ENCODE measurements at places on chromosomes 7 and 10. TPM values are rescaled to one million over a fixed set of nuclear protein-coding genes. Genes with fewer than 3 reads are reported as not detected.
A peak's percentile ranks its signal among the peaks of the same experiment; 100 is the strongest.

BBS9 gene
- total RNA-seq, result 13.7 TPM

FAS gene
- total RNA-seq, result 3.7 TPM

PNLIPRP1 gene
- total RNA-seq, result not detected

SEMA3A gene
- 1.9 TPM for total RNA-seq

HDAC9 gene
- 39.6 TPM for total RNA-seq

SORCS3 gene
- 0.03 TPM for total RNA-seq

DNA sequence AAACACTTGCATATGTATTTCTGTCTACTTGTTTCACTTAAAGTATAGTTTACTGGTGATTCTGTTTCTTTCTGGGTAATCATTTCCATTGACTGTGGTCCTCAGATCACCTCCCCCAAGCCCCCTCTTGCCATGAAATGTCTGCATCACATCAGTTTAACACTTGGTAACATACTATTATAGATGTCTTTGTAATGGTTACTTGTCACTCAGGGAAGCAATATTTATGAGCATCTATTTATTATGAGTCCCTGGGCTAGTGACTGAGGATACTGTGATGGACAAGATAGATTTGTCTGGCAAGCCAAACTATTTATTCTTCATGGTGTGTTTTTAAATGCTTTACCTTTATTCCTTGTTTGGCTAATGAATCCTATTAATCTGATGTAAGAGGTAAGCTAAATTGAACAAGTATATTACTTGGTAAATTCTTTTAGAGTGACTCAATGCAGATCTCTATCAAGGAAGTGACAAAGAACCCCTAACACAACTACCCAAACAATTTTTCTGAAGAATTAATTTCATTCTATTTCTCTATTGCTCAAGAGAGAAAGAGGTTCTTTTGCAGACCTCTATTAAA lies 270.9 kb downstream of the RELN start:
- no peak for DNase-seq
- no peak overlapping the region for H3K4me3 ChIP-seq
- H3K27me3 ChIP-seq, result no peaks in the 10 kb centered on the region

- no peak for DNase-seq
- H3K36me3 ChIP-seq, result no peaks in the 10 kb centered on the region
- H3K27ac ChIP-seq, result no peak overlapping the region
- no peaks in the 10 kb centered on the region for H3K4me1 ChIP-seq
- H3K27me3 ChIP-seq, result peaks cover 35% of the 10 kb centered on the region
- no peak overlapping the region for H3K4me3 ChIP-seq
Observed at GRCh38 chr7:45106-46090, 147.0 kb upstream of the FAM20C start.

DNA sequence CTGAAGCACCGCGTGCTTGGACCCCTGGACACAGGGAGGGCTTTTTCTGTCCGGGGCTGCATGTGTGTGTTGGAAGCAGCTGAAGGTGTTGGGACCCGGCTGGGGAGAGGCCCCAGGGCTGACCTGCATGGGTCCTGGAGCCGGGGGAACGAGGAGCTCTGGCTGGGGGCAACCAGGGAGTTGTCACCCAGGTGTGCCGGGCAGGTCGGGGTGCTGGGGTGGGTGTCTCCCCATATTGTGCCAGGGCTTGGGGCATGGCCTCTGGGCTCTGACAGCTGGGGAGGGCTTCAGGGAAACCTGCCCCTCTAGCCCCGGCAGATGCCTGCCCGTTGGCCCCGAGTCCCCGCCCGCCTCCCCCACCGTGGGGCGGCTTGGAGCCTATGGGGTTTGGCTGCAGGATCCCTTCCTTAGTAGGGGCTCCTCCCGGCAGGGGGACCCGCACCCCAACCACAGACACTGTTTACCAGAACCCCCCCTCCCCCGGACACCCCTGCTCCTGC lies 42.3 kb downstream of the UNCX start:
- no peak overlapping the region for H3K4me3 ChIP-seq
- H3K27ac ChIP-seq, result no peak overlapping the region
- no peaks in the 10 kb centered on the region for H3K36me3 ChIP-seq
- no peak for DNase-seq
- H3K4me1 ChIP-seq, result no peaks in the 10 kb centered on the region

DNA sequence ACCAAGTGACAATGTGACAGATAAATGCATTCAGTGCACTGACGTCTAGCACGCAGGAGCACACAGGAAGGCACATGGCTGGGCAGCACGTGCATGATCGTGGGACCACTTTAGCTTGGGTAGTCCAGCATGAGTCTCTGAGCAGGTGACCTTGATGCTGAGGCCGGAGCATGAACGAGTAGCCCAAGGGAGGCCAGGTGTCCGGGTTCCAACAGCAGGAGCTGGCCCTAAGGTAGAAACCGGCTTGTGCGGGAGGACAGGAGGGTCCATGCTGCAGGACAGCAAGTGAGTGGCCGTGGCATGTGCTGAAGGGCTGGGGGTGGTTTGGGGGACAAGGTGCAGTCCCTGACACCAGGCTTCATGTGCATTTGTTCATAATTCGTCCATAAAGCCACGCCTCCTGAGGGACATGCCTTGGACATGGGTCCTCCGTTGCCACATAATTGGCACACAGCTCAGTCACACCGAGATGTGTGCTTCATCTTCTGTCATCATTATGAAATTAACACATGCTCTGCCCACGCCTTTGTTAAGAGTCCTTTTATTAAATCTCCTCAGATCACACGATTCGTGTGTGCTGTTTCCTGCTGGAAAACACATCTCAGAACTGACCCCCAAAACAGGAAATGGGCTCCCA lies 3.1 kb upstream of the STK32C start:
- no peaks in the 10 kb centered on the region for H3K27me3 ChIP-seq
- H3K4me3 ChIP-seq, result no peak overlapping the region
- no peak for DNase-seq
- peaks cover 22% of the 10 kb centered on the region for H3K4me1 ChIP-seq
- H3K36me3 ChIP-seq, result no peaks in the 10 kb centered on the region

DNA sequence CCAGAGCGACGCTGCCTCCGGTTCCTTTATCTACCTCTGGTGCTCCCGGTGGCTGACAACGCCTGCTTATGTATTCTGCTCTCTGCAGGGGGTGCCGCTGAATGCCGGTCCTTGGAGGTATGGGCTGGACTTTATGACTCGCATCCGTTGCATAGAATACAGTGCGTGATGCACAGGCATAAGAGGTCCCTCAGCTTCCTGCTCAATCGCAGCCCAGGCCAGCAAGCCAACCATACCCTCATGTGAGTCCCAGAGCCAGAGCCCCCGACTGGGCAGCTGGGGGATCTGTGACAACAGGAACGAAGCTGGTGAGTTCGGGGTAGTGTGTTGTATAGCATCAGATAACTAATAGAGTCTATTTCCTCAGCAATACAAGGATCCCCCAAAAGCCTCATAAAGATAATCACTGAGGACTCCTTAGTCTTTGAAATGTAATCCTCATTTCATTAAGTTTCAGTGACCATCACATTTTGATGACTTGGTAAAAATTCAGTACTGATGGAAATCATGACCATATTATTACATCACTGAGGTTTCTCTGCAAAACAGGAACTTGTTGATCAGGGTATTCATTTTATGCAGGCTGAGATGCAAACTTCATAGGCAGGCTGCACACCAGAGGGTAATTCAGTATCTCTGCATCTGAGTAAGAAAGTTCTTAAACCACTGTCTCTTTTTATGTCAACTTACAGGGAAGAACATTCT lies 607.8 kb downstream of the PTPRN2 start:
- H3K4me1 ChIP-seq, result no peaks in the 10 kb centered on the region
- no peaks in the 10 kb centered on the region for H3K36me3 ChIP-seq
- no peak overlapping the region for H3K4me3 ChIP-seq

DNA sequence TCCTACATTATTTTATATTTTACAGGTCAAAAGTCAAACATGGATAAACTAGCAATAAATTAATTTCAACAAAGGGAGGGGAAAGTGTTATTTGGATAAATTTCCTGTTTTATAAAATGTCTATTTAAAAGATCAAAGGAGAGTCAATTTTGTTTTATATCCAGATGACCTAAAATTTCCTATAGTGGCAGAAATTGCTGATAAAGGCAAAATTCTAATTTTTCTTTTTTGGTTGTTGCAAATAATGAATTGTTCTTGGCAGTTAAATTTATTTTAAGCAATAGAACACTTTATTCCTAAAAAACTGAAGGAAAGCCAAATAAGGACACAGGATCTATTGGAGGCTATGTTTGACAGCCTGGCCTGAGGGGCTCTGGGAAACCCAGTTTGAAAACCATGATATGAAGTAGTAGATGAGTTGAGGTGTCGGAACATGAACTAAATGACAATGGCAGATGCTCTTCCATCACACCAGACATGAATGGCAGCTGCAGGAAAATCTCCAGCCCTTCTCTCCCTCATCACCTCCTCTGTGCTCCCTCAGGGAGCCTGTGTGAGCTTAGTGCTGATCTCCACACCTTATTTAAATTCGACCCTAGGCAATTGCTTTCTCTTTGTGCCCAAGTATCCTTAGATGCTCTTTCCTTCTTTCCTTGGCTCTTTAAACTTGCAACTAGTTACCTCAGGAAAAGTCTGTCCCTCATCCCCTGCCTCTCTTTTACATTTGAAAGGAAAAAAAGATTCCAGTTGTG lies 395.0 kb downstream of the THSD7A start:
- no peak overlapping the region for H3K27ac ChIP-seq
- H3K4me1 ChIP-seq, result no peaks in the 10 kb centered on the region
- no peaks in the 10 kb centered on the region for H3K36me3 ChIP-seq

GRCh38 chr10:79923669-79924068 lies 25.2 kb downstream of the SFTPD start:
- H3K4me3 ChIP-seq, result no peak overlapping the region
- no peak overlapping the region for H3K27ac ChIP-seq
- no peaks in the 10 kb centered on the region for H3K27me3 ChIP-seq
- H3K4me1 ChIP-seq, result peaks cover 32% of the 10 kb centered on the region
- no peak for DNase-seq
- H3K36me3 ChIP-seq, result peaks cover 9% of the 10 kb centered on the region

DNA sequence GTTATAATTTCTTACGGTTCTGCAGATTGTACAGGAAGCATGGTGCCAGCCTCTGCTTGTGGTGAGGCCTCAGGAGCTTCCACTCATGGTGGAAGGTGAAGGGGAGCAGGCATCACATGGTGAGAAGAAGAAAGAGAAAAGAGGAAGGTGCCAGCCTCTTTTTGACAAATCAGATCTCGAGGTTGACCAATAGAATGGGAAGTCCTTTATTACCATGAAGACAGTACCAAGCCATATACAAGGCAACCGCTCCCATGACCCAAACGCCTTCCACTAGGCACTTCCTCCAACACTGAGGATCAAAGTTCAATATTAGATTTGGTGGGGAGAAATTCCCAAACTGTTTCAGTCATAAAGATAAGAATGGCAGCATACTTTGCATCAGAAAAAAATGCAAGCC lies 502.8 kb downstream of the GLRX3 start:
- peaks cover 56% of the 10 kb centered on the region for H3K27me3 ChIP-seq
- no peaks in the 10 kb centered on the region for H3K4me1 ChIP-seq
- no peak for DNase-seq
- H3K4me3 ChIP-seq, result no peak overlapping the region
- H3K36me3 ChIP-seq, result no peaks in the 10 kb centered on the region
- H3K27ac ChIP-seq, result no peak overlapping the region

GRCh38 chr10:11159543-11160215 lies 142.0 kb downstream of the CELF2 start:
- no peak overlapping the region for H3K4me3 ChIP-seq
- peak overlapping the region; percentile 20 for H3K27ac ChIP-seq
- DNase-seq, result no peak
- H3K27me3 ChIP-seq, result no peaks in the 10 kb centered on the region
- no peaks in the 10 kb centered on the region for H3K36me3 ChIP-seq
- peaks cover 83% of the 10 kb centered on the region for H3K4me1 ChIP-seq

GRCh38 chr7:157693071-157693520 lies 356.3 kb downstream of the DNAJB6 start:
- peaks cover 52% of the 10 kb centered on the region for H3K4me1 ChIP-seq
- peak overlapping the region; percentile 61 for H3K4me3 ChIP-seq
- no peaks in the 10 kb centered on the region for H3K36me3 ChIP-seq

DNA sequence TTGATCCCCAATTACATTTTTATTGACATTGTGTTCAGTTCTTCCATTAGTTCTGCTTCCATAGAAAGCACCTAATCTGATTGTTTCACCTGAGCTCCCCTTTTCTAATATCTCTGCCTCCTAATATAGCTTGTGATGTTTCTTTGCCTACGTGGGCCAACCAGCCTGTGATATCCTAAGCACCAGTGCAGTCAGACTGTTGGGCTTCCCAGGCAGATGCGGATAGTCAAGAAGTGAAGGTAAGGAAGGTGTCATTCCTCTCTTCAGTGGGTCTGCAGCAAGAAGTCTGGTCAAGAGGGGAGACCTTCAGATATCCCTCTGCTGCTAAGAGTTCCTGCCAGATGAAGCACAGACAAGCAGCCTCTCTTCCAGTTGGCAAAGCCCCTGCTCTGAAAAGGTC lies 16.2 kb upstream of the DGKI start:
- no peaks in the 10 kb centered on the region for H3K27me3 ChIP-seq
- no peak for DNase-seq
- H3K4me1 ChIP-seq, result peaks cover 28% of the 10 kb centered on the region
- no peak overlapping the region for H3K4me3 ChIP-seq
